DMS79 (cell line): ENCODE measurements at places on chromosomes 6 and 20.

GRCh38 chr6:6891949-6892461 lies 215.8 kb upstream of the RREB1 start:
- no peak for DNase-seq

DNA sequence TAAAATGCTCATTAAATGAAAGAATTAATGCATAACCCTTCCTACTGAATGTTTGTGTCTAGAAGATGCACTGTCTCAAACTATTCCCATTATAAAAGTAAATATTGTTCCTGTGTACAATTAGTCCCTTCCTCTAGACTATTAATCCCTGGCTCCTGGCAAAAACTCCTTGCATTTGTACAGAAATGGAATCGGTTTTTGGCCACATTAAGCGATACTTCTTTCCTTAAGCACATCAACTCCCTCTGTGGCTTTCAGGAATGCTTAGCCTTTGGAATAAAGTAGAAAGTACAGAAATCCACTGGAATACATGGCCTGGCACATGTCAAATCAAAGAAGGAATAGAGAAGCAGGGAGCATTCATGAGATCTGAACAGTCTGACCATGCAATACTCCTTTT lies 179.8 kb downstream of the GMPR start:
- DNase-seq, result no peak

GRCh38 chr20:48052475-48052835 lies 267.2 kb upstream of the SULF2 start:
- peak; percentile 47 for DNase-seq

- DNase-seq, result no peak
Observed at GRCh38 chr6:43867996-43868395, 98.0 kb downstream of the VEGFA start.

- no peak for DNase-seq
Observed at GRCh38 chr6:23953976-23954375, 172.0 kb upstream of the NRSN1 start.

GRCh38 chr20:10433014-10433622 lies 904 bp downstream of the MKKS start:
- DNase-seq, result no peak

DNA sequence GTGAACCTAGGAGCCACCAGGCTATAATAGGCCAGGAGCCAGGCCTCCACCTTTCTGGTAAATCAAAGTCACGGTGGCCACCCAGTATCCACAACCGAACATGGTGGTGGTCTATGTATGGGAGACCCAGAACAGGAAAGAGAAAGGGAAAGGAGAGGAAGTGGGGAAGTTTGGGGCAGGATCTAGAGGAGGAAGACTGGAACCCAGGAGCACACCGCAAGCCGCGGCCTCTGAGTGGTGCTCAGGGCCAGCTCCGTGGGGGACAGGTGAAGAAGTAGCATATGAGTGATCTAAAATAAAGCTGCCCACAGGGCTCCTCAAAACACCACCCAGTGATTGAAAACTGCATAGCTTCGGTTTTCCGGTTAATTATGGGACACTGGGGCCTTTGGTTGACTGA lies 214.8 kb downstream of the ZDHHC14 start:
- no peak for DNase-seq

DNA sequence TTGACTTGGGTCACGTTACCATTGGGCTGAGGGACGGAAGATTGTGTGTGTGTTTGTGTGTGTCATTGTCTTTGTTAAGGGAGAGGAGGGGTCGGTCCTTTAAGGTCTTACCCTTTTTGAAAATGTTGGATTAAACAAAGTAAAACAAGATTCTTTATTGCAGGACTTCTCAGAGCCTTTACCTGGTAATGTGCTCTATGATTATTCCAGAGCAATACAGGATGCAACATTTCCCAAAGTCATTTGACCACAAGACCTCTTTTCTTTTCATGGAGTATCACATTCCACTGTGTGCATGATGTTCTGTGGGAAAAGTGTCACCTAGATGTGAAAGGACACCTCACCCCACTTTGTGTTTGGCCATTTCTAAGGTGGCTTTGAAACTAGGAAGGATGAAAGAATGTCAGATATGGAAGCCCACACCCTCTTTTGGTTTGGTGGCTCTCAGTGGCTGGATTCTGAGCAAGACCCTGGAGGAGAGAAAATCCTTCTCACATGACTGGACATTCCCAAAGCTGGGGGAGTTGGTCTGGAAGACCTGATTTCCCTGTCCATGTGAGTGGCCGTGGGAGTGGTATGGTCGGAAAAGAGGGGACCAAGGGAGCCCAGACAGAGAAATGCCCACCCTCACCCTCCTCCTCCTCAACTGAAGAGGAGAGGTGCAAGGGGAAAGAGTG lies 18.2 kb upstream of the ZNF831 start:
- DNase-seq, result no peak

DNA sequence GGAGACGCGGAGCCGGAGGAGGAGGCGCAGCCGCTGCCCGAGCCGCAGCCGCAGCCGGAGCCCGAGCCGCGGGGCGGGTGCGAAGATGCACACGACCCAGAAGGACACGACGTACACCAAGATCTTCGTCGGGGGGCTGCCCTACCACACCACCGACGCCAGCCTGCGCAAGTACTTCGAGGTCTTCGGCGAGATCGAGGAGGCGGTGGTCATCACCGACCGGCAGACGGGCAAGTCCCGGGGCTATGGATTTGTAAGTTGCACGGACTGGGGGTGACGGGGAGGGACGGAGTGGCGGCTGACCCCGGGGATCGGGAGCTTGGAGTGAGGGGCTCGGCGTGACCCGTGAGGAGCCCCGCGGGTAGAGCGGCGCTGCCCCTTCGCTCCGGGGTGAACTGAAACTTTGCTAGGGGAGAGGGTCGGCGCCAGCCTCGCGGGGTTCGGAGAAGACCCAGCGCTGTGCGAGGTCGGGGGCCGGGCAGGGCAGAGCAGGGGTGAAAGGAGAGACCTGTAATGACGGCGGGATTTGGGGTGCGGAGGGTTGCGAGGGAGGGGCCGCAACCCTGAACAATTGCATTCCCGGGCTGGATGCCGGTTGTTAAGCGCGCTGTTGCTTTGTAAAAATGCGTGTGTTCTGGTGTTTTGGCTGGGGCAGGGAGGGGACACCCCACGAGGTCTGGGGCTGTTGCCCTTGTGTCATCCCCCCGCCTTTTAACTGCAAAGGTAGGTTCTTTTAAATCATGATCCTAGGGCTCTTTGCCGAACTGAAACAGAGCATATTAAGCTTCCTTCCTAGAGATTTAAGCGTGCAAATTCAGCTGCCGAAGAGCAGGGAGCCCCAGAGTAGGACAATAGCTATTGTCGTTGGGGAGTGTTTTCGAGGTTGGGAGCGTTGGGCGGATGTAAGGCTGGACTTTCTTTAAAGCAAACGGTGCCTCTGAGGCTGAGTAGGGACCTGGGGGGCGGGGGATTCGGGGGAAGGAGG lies 628 bp downstream of the RBM24 start:
- DNase-seq, result no peak

DNA sequence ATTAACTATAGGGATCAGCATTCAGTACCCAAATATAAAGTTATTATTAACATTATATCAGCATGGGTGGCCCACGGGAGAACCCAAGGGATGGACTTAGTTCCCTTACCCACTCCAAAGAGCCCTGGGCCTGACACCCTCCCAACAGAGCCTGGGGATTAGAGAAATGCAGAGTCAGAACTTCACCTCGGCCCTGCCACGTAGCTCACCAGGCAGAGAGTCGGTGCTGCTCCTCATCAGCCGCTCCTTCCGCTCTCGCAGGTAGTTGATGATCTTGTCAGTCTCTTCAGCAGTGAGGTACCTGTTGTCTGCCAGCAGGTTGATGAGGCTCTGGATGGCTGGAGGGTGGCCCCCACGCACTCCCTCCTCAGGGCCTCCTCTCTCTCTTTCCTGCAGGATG lies 26.6 kb downstream of the NCOA5 start:
- no peak for DNase-seq

- DNase-seq, result no peak
Observed at GRCh38 chr6:129136751-129137150, 253.8 kb downstream of the LAMA2 start.

DNA sequence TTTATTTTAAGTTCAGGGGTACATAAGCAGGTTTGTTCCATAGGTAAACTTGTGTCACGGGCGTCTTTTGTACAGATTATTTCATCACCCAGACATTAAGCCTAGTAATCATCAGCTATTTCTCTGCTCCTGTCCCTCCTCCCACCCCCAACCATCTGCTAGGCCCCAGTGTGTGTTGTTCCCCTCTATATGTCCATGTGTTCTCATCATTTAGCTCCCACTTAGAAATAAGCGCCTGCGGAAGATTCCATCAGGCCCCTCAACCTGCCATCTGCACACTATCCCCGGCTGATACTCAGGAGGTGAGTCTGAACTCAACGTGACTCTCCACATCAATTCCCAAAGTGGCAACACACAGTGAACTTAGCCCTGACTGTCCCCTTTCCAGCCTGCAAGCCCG lies 228.0 kb upstream of the SYNDIG1 start:
- DNase-seq, result no peak

GRCh38 chr6:53961679-53962370 lies 149.4 kb upstream of the MLIP start:
- DNase-seq, result no peak

DNA sequence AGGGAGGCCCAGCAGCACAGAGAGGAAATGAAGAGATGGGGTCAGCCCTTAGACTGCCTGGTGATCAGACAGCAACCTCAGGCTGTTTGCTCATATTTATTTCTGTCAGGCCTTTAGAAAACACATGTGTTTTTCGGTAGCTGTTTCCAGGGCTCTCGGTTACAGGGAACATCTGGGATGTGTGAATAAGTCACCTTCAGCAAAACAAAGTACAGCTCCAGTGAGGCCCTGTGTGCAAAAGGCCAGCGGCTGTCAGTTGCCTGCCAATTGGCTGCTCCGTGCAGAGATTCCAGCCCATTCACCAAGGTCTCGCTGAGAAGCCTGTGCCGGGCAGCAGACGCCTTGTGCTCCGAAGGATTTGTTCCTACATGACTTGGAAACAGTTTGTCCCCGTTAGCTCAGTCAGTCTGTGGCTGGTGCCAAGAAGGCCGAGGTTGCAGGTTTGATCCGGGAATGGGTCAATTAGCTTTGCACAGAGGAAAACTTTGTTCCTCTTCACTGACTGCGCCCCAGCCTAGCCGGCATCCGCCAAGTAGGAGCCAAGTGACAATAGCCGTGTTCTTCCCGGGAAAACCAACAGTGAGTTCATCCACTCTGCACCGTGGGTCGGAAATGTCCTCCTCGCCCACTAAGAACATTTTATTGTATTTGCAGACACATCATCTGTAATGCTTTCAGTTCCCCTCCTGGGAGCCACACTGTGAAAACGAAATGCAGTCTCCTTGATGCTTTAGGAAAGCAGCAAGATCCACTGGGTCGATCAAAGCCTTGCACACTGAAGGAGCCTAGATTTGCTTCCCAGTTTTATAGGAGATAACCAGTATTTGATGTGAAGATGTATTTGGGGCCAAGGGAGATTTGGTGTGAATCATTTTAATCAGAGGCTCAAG lies 315.4 kb upstream of the CDYL start:
- DNase-seq, result no peak

DNA sequence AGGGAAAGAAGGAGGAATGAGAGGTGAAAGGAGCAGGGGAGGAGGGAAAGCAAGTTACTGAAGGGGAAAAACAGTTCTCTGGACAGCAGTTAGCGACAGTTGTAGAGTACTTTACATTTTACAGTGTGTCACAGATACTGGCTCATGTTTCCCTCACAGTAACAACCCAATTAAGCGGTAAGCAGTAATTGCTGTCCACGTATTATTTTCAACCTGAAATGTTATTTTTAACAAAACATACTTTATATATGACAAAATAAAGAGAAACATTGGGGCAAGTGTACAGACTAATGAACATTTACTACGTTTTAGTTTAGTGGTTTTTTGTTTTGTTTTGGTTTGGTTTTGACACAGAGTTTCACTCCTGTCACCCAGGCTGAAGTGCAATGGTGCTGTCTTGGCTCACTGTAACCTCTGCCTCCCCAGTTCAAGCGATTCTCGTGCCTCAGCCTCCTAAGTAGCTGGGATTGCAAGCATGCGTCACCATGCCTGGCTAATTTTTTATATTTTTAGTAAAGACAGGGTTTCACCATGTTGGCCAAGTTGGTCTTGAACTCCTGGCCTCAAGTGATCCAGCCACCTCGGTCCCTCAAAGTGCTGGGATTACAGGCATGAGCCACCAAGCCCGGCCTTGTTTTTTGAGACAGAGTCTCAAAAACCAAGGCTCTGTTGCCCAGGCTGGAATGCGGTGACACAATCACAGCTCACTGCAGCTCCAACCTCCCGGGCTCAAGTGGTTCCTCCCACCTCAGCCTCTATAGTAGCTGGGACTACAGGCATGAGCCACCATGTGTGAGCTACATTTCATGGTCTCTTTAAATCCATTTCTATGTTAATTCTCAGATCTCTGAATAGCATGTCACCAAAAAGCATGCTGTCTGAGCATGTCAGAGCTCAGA lies 22.6 kb upstream of the BTN3A2 start:
- DNase-seq, result no peak

GRCh38 chr6:21666853-21667681 lies 73.5 kb downstream of the SOX4 start:
- DNase-seq, result peak; percentile 47

DNA sequence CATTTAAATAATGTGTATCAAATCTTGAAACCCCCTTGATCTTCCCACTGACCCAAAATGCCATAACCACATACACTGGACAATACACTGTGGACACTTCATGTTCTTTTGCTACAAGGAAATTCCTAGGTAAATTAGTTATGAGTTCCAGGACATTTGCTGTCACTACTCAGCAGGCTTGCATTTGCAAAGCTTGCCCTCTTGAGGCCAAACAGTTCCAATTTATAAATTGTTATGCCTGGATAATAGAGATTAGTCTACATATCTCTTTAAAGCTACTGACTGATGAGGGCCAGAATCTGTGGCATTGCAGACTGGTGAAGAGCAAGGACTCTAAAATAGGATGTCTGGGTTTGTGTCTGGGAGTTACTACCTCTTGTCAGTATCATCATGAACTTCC lies 17.4 kb upstream of the RAB32 start:
- DNase-seq, result no peak

GRCh38 chr6:85995339-85996033 lies 352.8 kb upstream of the SYNCRIP start:
- DNase-seq, result no peak

DNA sequence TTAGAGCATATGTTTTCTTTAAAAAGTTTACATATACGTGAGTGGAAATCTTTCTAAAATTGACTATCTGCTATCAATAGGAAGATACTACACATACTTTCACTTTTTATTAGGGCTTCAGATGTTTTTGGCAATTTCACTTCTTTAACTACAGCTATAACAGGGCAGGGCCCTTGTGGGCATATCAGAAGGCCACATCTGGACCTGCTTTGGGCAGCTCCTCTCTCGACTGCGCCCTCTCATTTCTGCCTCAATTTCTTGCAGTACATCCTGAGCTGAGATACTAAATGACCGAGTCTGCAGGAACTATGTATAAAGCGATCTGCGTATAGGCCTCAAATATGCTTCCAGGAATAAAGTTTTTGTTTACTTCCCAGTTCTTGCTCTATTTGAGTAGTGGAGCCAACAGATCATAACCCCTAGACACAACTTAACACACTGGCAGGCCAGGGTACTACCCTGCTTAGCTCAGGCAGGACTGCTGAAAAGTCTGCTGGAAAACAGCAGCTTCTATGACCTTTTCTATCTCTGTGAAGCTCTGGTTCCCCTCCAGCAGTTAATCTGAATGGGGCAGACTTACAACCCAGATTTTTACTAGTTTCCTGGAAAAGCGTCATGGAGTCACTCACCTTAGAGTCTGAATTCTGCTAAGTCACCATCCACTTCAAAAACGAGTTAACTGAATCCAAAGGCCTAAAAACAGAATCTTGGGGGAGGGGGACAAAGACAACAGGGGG lies 12.7 kb downstream of the GCLC start:
- DNase-seq, result no peak

GRCh38 chr6:156771047-156771446 lies 6.1 kb upstream of the ARID1B start:
- no peak for DNase-seq
